ENCODE measurements at places on chromosomes 2 and 18. TPM values are rescaled to one million over a fixed set of nuclear protein-coding genes. Genes with fewer than 3 reads are reported as not detected.

DNA sequence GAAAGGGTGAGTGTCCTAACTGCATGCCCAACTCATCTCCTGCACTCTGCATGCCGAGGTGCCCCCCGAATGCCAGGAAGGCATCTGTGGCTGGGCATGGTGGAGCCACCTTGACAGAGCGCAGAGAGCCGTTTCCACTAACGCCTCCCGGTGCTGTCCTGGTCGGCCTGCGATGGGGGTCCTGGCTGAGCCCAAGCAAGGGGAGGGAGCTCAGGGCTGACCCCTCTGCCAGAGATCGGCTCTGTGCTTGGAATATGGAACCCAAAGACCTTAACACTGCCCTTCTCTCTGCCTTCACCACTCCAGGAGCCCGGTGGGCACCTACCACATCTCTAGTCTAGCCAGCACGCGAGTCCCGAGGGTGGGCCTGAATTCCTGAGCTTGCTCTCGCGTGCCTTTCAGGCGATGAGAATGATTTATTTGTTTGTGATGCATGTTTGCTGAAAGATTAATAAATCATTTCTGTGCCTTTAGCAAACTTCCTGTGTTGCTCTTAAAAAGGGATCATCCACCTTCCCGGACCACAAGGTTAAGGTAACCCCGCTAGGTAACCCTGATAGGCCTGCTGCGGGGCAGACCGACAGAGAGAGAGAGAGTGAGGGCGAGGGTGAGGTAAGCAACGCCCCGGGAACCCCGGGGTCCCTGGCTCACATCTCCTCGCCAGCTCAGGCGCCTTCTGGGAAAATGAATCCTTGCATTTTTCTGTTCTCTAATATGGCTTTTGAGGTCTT is 35.3 kb downstream of the PDIA6 start:
- no peak for DNase-seq

- DNase-seq = no peak
Measured at GRCh38 chr2:183678908-183679307, 554.7 kb downstream of the NUP35 start.

DNA sequence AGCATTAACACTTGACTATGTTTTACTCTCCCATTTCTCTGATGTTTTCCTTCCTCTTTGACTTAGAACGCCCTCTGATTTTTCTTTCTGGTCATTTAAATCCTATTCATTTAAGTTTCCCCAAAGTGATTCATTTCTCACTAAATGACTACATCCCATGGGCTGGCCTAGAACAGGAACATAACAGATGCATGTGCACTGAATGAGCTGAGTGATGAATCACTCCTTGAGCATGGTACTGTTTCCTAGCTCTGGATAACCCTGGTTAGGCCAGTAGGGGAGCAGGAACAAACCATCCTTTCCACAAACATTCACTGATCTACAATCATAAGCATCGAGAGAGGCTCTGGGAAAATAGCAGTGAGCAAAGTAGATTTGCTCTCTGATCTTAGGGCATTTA is 221.9 kb upstream of the SETBP1 start:
- DNase-seq = no peak

MARCO gene
- 0.54 TPM for total RNA-seq

SERPINB12 gene
- total RNA-seq = not detected

All from HCT116 (cell line).